ENCODE measurements at places on chromosomes 12 and 14. TPM values are rescaled to one million over a fixed set of nuclear protein-coding genes. Genes with fewer than 3 reads are reported as not detected.
A peak's percentile ranks its signal among the peaks of the same experiment; 100 is the strongest.

ACIN1 gene
- 148 TPM for total RNA-seq

TMEM132D gene
- not detected for total RNA-seq

LTB4R2 gene
- 9.4 TPM for total RNA-seq

DNA sequence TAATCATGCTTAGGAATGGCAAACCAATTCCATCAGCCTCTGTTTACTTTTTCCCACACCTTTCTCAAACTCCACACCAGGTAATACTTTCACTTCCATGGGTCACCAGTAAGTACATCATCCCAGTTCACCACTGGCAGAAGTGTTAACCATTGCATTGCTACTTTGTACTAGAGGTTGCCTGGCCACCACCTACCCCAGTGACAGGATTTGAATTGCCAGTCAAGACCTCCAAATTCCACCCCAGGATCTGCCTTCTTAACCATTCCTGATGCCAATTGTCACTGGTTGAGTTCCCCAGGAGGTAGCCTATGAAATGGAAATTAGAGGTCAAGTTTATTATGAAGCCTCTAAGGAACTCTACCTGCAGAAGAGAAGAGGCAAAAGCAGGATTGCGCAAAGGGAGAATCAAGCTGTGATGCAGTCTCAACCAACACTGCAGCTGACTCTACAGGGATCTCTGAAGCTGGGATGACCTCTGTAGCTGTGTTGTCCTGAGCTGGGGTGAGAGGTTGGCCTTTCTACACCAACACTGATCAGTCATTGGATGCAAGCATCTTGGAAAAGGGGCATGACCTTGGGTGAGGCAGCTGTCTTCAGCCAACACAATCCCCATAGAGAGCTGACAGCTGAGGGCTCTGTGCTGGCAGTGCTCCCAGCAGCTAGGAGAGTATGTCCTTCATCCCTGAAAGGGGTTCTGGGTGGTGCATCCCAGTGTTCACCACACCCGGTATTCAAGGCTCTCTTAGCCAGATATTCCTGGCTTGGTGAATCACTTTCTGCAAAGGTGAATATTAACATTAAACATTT lies 37.0 kb upstream of the HMGA2 start:
- no peaks in the 10 kb centered on the region for H3K4me1 ChIP-seq
- H3K27me3 ChIP-seq = no peaks in the 10 kb centered on the region
- DNase-seq = no peak
- H3K27ac ChIP-seq = no peak overlapping the region

DNA sequence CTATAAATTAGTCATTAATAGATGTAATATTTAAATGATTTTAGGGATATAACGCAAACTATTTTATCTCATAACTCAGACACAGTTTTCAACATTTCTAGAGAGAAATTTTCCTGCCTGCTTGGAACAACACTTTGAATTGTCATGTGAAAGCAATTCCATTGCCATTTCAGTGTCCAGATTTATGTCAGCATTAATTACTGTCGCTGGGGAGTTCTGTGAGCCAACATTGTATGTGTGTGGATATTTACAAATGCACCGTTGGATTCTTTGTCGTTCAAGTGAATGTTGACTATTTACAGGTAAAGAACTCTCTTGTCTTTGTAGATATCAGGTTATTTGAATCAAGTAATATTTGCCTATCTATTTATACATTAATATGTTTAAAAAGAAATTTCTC lies 465.3 kb upstream of the RGS6 start:
- peaks cover 15% of the 10 kb centered on the region for H3K4me1 ChIP-seq
- H3K36me3 ChIP-seq = peaks cover 17% of the 10 kb centered on the region
- H3K27ac ChIP-seq = no peak overlapping the region
- H3K27me3 ChIP-seq = no peaks in the 10 kb centered on the region
- H3K4me3 ChIP-seq = no peak overlapping the region

- no peak for DNase-seq
- H3K4me3 ChIP-seq = no peak overlapping the region
- no peak overlapping the region for H3K27ac ChIP-seq
Observed at GRCh38 chr12:7293670-7294069, 10.2 kb upstream of the ACSM4 start.

DNA sequence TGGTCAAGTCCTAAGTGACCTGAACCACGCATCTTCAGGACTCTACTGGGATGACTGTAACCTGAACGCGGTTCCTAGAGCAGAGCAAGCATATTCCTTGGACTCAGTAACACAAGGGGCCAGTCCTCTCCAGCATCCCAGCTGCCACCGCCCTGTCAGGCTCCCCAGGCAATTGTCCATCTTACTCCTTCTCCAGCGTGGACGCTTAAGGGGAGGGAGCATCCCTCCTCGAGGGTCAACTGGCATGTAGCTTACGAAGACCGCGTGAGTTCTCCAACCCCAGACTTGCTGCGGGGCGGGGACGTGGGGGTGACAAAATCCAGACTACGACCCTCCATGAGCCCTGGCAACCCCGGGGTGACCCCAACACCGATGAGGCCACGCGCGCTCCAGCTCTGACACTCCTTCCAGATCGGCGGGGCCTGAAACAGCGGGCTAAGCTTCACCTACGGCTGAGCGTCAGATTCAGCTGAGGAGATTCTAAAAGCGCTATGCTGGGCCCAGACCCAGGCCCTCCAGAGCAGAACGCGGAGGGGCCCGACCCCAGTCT lies 846 bp upstream of the MTHFD1 start:
- H3K27ac ChIP-seq = peak overlapping the region; percentile 95
- no peak for DNase-seq
- peaks cover 32% of the 10 kb centered on the region for H3K4me1 ChIP-seq
- H3K36me3 ChIP-seq = peaks cover 27% of the 10 kb centered on the region
- peak overlapping the region; percentile 99 for H3K4me3 ChIP-seq

- no peak overlapping the region for H3K27ac ChIP-seq
- DNase-seq = no peak
- H3K36me3 ChIP-seq = no peaks in the 10 kb centered on the region
- H3K4me3 ChIP-seq = no peak overlapping the region
Observed at GRCh38 chr12:5094986-5095385, 51.3 kb downstream of the KCNA5 start.

DNA sequence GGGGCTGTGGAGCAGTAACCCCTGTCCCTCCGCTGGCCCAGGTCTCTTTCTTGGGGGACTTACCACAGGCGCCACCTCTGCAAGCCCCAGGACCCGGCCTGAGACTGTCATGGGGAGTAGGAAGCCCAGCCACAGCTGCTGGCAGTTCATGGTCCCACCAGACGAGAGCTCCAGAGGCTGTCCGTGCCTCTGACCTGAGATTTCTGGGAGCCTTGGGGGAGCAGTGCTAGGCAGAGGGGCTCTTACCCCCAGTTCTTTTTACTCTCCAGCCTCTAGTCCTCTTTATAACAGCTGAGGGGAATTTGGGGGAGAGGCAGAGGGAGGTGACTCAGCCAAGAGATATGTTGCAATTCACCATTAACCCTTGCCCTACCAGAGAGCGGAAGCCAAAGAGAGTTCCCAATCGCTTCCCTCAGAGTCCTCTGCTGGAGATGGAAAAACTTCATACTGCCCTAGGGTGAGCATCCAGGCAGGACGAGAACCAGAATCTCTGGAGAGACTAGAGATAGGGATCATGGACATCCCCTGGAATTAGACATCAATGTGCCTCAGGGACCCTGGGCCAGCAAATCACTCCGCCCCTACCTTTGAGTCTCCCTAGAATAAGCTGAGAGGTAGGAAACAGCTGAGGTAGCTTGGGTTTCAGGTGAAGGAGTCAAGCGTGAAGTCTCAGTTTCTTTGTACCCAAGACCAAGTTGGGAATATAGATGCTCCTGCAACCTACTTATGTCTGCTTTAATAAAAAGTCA lies at the start of gene MMP19:
Gene MMP19, minus strand, starts transcription at position 256 of the 749 bp plus-strand sequence. Its CDS starts 106 bp downstream, at position 150.
- no peaks in the 10 kb centered on the region for H3K27me3 ChIP-seq
- no peak within 1 kb of the TSS for H3K4me3 ChIP-seq
- no peak within 1 kb of the TSS for H3K27ac ChIP-seq
- no peak for DNase-seq

GRCh38 chr12:125402874-125403789 lies 337.9 kb downstream of the AACS start:
- H3K27ac ChIP-seq = no peak overlapping the region
- no peak overlapping the region for H3K4me3 ChIP-seq
- H3K4me1 ChIP-seq = peaks cover 2% of the 10 kb centered on the region

DNA sequence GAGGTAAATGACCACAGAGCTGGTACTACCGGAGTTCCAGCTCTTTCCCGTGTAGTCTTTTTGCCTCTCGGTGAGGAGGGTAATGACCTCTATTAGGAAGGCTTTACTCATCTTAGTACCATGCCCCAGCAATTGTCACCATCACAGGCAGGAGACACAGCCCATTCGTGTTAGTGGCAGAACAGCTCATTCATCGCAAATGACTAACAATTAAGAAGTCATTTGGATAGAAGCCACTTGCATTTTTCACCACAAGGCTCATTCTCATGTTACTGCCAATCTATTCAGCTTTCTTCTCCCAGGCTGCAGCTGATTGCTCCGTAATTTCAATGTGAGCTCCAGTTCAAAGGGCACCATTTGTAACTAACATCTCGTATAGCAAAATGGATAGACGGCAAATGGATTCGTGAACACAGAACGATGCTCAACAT lies 718.8 kb upstream of the TMEM132C start:
- no peaks in the 10 kb centered on the region for H3K36me3 ChIP-seq
- peaks cover 2% of the 10 kb centered on the region for H3K27me3 ChIP-seq
- H3K4me3 ChIP-seq = no peak overlapping the region
- H3K4me1 ChIP-seq = no peaks in the 10 kb centered on the region

- H3K36me3 ChIP-seq = no peaks in the 10 kb centered on the region
- DNase-seq = no peak
- H3K4me1 ChIP-seq = peaks cover 28% of the 10 kb centered on the region
- peaks cover 22% of the 10 kb centered on the region for H3K27me3 ChIP-seq
Observed at GRCh38 chr12:24898606-24899005, 50.3 kb downstream of the BCAT1 start.

- no peak overlapping the region for H3K4me3 ChIP-seq
- no peak for DNase-seq
- no peak overlapping the region for H3K27ac ChIP-seq
- H3K27me3 ChIP-seq = peaks cover 5% of the 10 kb centered on the region
Observed at GRCh38 chr14:104559804-104560585, 19.6 kb upstream of the C14orf180 start.

- H3K4me3 ChIP-seq = no peak overlapping the region
- no peak overlapping the region for H3K27ac ChIP-seq
- no peaks in the 10 kb centered on the region for H3K4me1 ChIP-seq
- no peak for DNase-seq
- H3K36me3 ChIP-seq = peaks cover 1% of the 10 kb centered on the region
Observed at GRCh38 chr14:52080158-52080800, 11.4 kb upstream of the NID2 start.

- no peak overlapping the region for H3K27ac ChIP-seq
- DNase-seq = no peak
- no peaks in the 10 kb centered on the region for H3K36me3 ChIP-seq
- H3K4me1 ChIP-seq = no peaks in the 10 kb centered on the region
- H3K27me3 ChIP-seq = no peaks in the 10 kb centered on the region
- no peak overlapping the region for H3K4me3 ChIP-seq
Observed at GRCh38 chr12:13613297-13613696, 368.1 kb downstream of the GRIN2B start.

- DNase-seq = no peak
- no peaks in the 10 kb centered on the region for H3K4me1 ChIP-seq
- H3K36me3 ChIP-seq = no peaks in the 10 kb centered on the region
- no peaks in the 10 kb centered on the region for H3K27me3 ChIP-seq
Observed at GRCh38 chr12:82880442-82880901, 193.8 kb downstream of the TMTC2 start.

- peaks cover 16% of the 10 kb centered on the region for H3K36me3 ChIP-seq
- H3K4me3 ChIP-seq = peak overlapping the region; percentile 10
- peak overlapping the region; percentile 92 for H3K27ac ChIP-seq
- peak; percentile 25 for DNase-seq
Observed at GRCh38 chr12:104694711-104695110, 238.0 kb downstream of the CHST11 start.

GRCh38 chr14:102029956-102030355 lies 56.9 kb downstream of the HSP90AA1 start:
- H3K27me3 ChIP-seq = no peaks in the 10 kb centered on the region
- no peaks in the 10 kb centered on the region for H3K4me1 ChIP-seq
- H3K4me3 ChIP-seq = no peak overlapping the region
- H3K36me3 ChIP-seq = peaks cover 59% of the 10 kb centered on the region
- no peak for DNase-seq

Data from activated CD4-positive, alpha-beta memory T cell treated with anti-CD3 and anti-CD28 coated beads for 36 hours (primary cell).